ENCODE measurements at places on chromosomes 1 and 21. TPM values are rescaled to one million over a fixed set of nuclear protein-coding genes. Genes with fewer than 3 reads are reported as not detected.

- DNase-seq, result no peak
Measured at GRCh38 chr1:54549181-54549924, 1.3 kb downstream of the ACOT11 start.

GRCh38 chr1:169576241-169576934 is 9.9 kb downstream of the F5 start:
- DNase-seq, result no peak

IL19 gene
- total RNA-seq, result not detected

DNA sequence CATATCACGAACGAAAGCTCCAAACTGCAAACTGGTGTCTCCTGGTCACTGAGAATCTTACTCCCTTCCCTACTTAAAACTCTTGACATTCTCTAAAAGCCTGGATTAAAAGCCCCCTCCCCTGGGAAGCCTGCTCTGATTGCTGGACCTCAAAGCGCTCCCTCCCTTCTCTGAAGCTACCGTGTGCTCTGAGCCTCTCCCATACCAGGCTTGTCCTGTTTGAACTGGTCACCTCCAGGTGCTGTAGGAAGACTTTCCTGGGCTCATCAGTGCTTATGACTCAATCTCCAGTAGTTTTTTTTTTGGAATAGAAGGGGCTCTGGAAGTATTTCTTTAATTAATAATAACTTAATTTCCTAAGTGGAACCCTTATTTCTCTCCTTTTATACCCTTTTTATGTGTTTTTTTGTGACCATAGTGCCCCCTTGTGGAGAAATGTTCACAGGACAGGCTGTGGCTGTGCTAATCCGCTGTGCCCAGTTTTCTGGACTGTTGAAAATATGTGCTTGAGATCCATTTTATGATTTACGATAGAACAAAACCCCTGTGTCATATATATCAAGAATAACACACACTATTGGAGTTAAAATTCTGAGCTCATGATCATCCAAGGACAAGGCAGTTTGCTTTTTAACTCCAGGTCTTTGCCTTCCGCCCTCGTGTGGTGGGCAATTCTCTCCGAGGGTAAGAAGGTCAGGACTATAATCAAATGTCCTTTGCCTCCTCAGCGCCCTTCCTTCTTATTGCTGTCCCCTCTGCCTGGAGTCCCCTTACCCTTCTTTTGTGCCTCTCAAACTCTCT is 16.9 kb downstream of the MTARC1 start:
- peak; percentile 59 for DNase-seq

MED8 gene
- 45.6 TPM for total RNA-seq

- no peak for DNase-seq
Measured at GRCh38 chr1:164064501-164064900, 494.5 kb upstream of the PBX1 start.

- DNase-seq, result no peak
Measured at GRCh38 chr1:10168912-10169514, 41.4 kb upstream of the KIF1B start.

PADI1 gene
- not detected for total RNA-seq

DNA sequence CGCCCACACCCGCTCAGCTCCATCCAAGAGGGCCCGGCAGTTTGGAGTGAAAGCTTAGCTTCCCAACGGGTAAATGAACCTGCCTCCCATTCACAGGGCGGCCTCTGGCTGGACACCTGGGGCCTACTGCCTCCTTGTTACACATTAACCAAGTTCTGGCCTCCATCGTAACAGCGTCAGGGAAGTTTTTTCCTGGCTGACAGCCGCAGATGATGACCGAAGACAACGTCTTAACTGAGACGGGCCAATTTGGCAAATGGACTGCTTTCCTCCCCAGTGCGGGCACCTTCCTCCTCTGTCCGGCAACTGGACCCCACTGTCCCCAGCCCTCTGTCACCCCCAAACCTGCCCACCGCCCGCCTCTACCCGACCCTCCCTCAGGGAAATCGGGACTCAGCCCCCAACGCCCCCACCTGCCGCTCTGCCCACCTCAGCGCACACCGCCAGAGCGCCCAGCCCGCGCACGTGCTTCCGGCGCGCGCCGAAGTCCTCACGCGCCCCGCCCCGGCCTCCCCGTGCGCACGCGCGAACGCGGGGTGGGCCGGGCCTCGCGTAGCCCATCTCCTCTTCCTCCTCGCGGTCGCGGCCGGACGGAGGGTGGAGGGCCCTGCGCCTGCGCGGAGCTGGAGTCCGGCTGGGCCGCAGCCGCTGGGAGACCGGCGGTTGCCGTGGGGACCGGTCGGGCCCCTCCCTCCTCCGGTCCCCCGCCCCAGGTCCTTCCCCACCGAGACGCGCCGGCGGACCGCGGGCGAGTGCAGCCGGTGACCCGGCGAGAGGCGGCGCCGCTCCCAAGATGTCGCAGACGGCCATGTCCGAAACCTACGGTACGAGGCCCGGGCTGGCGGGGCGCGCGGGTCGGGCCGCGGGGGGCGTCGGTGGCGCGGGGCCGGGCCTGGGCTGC is at the start of gene RAB4A:
TSS of gene RAB4A (plus strand) at position 565 of the 901 bp plus-strand sequence. CDS start at position 794, 229 bp downstream.
- peak; percentile 89 for DNase-seq

NEK2 gene
- 20.3 TPM for total RNA-seq
